ENCODE measurements at places on chromosomes 6 and 20.

DNA sequence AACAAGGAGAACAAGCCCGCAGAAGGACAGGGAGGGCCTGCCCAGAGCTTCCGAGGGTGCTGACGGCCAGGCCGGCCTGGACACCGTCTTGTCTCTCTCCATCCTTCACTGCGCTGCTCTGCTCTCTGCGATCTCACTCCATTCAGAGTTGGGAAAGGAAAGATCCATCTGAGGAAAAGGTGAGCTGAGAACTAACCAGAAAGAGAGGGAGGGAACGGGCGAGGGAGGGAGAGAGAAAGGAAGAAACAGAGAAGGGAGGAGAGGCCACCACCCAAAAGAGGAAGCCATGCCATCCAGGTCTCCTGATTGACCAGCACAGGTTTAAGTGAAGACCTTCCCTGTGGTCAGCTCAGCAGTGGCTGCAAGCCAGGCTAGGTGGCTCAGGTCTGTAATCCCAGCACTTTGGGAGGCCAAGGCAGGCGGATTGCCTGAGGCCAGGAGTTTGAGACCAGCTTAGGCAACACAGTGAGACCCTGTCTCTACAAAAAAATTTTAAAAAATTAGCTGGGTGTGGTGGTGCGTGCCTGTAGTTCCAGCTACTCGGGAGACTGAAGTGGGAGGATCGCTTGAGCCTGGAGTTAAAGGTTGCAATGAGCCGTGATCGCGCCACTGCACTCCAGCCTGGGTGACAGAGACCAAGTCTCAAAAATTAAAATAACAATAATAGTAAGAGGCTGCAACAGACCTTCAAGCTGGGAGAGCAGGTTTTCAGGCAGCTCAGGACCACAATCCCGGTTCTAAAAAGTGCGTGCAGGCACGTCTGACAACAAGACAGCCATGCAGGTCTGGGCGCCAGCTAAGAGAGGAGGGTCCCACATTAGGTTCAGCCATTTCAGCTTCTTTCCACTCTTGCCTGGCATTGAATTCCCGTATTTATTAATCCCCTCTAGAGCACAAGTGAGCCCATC, 34.2 kb upstream of the DLGAP4 start:
- no peak for DNase-seq

- no peak for DNase-seq
These were observed 8.2 kb downstream of the NPEPL1 start for GRCh38 chr20:58700823-58701222.

DNA sequence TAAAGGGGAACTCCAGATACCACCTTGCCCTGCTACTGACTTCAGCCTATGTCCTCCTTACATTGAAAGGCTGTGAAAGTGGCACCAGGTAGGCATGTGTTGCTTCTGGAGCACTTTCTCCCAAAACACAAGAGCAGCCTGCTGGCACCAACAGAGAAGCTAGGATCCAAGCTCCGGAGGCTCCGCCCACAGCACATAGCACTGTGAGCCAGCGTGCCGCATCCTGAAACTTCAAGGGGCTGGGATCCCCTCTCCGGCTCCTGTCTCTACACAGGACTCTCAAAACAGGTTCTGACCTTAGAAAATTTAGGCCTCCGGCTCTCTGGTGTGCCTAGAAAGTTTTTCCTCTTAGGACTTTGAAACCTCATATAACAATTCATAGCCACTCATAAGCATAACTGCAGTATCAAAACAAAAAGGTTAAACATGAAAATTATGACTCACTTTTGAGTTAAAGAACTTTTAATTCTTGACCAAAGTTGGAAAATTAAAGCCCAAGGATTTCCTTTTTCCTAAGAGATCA, 41.1 kb downstream of the EZR start:
- no peak for DNase-seq

DNA sequence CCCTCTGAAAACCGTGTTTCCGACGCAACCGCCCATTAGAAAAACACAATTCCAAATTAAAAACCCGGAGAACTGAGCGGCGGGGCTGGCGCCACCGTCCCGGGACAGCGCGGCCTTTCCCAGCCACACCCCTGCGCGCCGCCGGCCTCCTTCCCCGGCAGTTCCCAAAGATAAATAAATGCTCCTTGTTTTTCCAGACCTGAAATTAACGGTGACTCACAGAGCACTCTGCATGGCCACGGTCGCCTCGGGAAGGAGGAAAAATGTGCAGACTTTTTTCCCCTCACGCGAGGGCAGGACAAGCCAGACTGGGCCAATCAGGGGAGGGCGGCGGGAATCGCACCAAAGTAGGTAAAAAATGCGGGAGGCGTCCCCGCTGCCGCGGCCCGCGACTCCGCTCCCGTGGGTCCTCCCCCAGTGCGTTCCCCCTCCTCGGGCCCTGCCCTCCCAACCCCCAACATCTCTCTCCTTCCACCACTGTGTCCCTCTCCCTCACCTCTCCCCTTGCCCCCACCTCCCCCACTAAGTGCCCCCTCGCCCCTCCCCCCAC, 828 bp upstream of the DSTN start:
- no peak for DNase-seq

- no peak for DNase-seq
These were observed 596.1 kb downstream of the HTR1B start for GRCh38 chr6:76867182-76867581.

DNA sequence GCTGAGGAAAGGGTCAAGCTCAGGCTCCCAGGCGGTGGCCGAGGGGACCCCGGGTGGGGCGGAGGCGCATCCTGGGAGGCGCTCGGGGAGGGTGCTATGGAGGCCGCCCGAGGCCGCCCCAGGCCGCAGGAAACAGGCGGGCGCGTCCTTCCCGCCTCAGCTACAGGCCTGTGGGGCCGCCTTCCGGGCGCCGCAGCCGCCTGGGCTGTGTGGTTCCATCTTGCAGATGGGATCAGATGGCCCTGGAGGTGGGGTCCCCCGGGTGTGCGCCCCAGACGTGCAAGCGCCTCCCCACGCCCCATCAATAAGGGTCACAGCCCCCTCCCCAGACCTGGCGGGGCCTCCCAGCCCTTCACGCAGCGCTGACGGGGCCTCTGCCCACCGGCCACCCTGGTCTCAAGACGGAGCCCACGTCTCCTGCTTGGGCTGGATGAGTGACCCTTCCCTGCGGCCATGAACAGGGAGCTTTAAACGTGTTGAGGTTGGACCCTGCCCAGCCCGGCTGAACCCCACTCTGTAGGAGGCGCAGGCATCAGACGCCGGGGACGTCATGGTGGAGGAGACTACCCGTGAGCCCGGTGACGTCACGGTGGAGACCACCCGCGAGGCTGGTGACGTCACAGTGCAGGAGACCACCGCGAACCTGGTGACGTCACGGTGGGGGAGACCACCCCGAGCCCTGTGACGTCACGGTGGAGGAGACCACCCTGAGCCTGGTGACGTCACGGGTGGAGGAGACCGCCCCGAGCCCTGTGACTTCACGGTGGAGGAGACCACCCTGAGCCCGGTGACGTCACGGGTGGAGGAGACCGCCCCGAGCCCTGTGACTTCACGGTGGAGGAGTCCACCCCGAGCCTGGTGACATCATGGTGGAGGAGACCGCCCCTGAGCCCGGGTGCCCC, 267.0 kb downstream of the DLL1 start:
- no peak for DNase-seq

- DNase-seq: no peak
These were observed 17.5 kb downstream of the AGPAT4 start for GRCh38 chr6:161256407-161256806.

- peak; percentile 5 for DNase-seq
These were observed 95.6 kb downstream of the KIF16B start for GRCh38 chr20:16477632-16478031.

DNA sequence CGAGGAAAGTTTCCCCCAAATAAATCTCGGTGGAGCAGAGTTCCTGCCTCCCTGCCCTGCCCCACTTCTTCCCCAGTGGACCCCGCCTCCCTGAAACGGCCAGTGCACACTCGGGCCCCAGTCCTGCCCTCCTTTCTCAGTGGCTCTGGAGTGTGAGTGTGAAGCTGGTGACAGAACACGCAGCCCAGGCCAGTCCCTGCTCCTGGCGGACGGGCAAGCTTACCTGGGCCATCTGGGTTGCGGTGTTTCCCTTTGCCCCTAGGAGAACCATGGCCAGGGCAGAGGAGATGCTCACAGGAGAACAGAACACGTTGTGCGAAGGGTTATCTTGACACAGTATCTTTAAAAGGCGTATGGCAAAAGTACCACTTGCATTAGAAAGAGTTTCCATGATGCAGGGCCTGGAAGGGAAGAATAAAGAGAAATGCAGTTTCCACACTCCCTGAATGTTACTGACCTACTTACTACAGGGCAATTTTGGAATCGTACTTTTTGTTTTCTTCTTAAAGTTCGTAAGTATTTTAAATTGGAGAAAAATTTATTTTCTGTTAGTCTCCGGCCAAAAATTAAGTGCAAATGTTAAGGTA, 2.8 kb downstream of the SERPINB9 start:
- DNase-seq: no peak

GRCh38 chr6:65289491-65289890, 417.5 kb downstream of the EYS start:
- no peak for DNase-seq

GRCh38 chr6:26118999-26119398, 31.8 kb downstream of the HFE start:
- no peak for DNase-seq

DNA sequence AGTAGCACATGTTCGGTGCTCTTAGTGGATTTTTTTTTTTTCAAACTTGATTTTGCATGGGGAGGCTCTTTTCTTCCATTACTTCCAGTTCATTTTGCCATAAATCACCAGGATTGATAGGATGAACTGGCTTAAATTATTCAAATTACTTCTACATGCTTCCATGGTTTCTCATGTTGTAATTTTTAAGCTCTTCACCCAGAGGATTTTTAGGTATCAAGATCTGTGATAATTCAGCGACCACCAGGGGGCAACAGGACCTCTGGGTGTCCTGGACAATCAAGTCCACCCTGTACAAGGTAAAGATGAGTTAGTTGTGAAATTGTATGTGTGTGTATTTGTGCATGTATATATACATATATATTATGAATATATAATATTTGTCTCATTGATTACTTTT, 4.2 kb upstream of the EPHA7 start:
- DNase-seq: no peak

Measured in GF-D8 (cell line).